ENCODE measurements at places on chromosomes 3 and 15.

- DNase-seq: peak; percentile 45
These were observed 62.9 kb upstream of the XCR1 start for GRCh38 chr3:46090161-46090591.

GRCh38 chr3:188199386-188199785 is 45.4 kb downstream of the LPP start:
- DNase-seq: no peak

- DNase-seq: no peak
These were observed 48.5 kb downstream of the FMN1 start for GRCh38 chr15:33146051-33146450.

DNA sequence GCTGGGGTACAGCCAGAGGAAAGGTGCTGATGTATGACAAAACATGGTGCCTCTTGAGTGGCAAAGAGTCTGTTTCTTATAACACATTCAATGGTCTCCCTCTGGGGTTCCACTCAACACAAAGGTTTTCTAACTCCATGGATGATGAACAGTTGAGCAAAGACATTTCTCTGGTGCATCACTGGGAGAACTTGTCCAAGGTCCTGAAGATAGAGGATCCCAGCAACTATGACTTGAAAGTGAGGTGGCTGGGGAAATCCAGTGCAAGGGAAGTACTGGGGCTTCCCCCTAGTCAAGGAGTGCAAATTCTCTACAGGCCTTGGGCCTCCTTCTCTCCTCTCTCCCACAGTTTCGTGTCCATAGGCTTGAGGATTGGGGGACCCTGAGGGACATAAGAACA is 431.1 kb downstream of the WDR72 start:
- DNase-seq: no peak

DNA sequence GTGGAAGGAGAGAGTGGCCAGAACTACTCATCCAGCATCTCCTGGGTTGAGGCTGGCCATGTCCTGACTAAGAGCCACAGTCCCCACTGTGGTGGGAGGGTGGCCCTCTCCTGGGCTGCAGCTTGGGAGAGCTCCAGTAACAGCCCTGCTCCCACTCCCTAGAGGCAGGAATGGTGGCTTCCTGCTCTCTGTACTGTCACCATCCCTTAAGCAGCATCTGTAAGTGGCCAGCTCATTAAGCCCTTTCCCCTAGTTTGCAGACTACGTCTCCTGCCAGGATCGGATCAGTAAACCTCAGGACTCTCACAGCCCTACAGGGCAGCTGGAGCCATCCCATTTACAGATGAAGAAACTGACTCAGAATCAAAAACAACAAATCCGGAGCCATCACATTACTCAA is 30.5 kb downstream of the DNAJB8 start:
- DNase-seq: no peak

DNA sequence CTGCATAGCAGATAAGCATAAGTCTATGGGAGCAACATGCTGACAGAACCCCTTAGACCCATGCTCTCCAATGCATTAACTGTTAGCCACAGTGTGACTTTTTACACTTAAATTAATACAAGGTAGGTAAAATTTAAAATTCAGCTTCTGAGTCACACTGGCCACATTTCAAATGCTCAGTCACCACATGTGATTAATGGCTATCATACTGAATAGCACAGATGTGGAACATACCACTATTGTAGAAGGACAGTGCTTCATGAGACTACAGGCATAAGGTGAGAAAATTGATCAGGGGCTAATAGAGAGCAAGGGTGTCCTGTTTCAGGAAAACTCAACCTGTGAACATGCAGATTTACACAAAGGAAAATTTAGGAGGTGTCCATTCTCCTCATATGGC is 357.0 kb upstream of the SEMA6D start:
- no peak for DNase-seq

DNA sequence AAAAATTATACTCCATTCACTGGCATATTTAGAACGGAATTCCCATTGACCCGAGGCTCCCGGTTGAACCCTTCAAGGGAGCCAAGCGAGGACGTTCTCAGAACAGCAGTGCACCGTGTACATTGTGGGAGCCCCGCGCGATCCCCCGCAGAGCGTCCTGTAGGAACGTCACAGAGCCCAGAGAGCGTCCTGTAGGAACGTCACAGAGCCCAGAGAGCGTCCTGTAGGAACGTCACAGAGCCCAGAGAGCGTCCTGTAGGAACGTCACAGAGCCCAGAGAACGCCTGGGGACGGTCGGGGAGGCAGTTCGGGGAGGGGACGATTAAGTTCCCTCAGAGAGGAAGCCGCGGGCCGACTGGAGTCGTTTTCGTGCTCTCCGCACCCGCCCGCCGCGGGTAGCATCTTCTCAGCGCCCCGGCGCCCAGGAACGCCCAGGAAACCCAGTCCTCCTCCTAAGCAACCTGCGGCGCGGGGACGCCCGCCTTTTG is 506 bp upstream of the ATP1B3 start:
- DNase-seq: peak; percentile 84

- peak; percentile 45 for DNase-seq
These were observed 65.8 kb downstream of the DTWD1 start for GRCh38 chr15:49686599-49686998.

DNA sequence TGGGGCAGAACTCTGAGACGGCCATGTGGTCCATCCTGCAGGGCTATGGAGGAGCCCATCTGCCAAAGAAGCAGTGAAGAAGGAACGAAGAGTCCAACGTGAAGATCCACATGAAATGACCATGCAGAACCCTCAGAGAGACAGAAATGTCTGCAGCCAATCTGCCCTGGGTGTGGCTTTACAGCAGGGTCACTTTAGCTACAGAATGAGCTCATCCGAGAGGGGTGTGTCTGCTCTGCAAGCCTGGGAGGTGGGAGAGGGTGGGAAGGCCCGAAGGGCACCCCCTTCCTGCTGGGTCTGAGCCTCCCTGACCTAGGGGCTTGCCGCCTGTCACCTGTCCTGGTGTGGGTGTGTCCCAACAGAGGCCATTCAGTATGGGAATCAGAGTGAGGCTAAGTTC is 176.3 kb downstream of the ATP10A start:
- DNase-seq: no peak

DNA sequence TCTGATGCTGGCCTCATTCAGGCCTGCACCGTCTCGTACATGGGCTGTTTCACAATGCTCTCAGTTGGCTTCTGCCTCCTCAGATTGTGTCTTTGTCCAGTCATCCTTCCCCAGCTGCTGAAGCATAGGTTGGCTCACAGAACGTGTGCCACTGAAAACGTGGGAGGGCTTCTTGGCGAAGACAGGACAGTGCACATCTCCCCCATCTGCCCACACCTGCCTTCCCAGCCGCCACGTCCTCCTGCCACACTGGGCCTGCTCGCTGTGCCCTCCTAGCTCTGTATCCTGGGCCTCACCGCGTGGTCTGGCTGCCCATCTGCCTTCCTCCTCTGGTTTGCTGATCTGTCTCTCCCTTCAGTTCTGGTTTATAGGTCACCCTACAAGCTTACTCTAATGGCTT is 230.0 kb upstream of the TOPAZ1 start:
- DNase-seq: no peak

DNA sequence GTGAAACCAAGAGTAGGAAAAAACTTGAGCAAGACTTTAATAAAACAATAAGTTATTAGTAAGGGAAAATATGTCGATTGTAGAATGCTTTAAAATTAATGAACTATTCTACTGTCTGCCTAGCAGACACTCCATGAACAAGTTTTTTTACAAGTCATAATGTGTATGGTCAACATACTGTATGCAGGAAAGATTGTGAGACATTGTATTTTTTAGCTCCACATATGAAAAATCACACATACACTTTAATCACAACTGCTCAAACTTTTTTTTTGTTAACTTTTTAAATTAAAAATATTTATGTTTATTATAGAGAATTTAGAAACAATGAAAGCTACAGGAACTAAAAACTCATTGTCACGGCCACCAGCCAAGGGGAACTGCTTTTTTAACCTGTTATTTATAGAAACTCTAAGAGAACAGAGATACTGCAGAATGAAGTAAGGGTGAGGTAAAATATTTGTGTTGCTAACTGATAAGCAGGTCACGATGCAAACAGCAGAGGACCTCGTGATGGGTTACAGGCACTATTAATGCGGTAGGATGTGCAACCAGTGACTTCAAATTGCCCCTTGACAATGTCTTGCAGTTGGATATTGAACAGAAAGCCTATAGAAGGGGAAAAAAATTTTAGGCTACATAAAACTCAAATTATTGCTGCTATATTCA is 53.0 kb downstream of the THSD4 start:
- DNase-seq: no peak

GRCh38 chr3:147267434-147267833 is 138.9 kb downstream of the ZIC4 start:
- DNase-seq: no peak

DNA sequence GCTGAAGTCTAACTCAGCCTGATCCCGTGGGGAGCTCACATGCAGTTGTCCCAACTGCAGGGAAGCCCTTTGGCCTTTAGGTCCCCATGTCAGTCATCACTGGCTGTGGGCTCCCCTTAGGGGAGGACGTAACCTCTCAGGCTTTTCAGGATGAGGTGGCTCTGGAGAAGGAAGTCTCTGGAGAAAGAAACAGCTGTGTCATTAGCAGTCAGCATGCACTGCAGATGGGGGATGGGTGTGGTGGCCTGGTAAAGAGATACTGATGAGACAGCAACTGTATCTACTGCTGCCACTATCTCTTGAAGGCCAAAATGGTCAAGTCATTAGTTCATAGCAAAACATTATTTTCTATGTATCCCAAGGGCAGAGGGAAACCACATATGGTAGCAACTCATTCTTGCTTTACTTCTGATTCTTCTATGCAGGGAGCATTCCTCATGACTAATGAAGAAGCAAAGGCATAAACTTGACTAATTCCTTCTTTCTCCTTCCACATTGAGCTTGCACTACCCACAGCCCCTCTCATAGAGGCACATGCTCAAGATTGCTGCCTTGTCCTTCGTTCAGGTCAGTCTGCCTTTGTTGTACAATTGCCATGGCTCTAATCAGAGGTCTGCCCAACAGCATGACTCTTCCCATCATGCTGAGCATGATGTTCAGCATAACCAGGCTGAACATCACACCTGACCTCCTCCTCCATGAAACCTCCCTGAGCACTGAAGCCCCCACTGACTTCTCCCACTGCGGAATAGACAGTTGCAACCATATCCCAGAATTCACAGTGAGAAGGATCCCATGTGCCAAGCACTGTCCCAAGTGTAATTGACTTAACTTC is 47.8 kb upstream of the TMEM158 start:
- peak; percentile 39 for DNase-seq

DNA sequence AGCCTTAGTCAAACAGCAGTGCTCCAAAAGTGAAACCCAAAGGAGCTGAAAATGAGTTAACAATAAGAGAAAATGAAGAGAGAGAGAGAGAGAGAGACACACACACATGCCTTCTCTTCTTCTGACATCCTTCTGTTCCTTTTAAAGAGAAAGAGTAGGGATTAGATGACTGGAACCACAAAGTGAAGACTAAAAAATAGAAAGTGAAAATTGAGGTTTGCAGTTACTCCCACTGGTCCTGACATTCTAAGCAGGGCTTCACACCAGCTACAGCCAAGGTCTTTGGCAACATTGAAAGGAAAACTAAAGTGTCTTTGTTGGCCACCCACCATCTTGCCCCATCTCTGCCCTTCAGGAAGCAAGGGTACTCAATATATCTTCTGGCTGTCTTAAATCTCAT is 59.2 kb downstream of the USP50 start:
- no peak for DNase-seq

- peak; percentile 89 for DNase-seq
These were observed 453.0 kb upstream of the CFAP20DC start for GRCh38 chr3:59502806-59503205.

GRCh38 chr3:146739203-146739671 is 134.1 kb upstream of the PLSCR5 start:
- no peak for DNase-seq

GRCh38 chr3:39191111-39191510 is 1.3 kb downstream of the XIRP1 start:
- no peak for DNase-seq

DNA sequence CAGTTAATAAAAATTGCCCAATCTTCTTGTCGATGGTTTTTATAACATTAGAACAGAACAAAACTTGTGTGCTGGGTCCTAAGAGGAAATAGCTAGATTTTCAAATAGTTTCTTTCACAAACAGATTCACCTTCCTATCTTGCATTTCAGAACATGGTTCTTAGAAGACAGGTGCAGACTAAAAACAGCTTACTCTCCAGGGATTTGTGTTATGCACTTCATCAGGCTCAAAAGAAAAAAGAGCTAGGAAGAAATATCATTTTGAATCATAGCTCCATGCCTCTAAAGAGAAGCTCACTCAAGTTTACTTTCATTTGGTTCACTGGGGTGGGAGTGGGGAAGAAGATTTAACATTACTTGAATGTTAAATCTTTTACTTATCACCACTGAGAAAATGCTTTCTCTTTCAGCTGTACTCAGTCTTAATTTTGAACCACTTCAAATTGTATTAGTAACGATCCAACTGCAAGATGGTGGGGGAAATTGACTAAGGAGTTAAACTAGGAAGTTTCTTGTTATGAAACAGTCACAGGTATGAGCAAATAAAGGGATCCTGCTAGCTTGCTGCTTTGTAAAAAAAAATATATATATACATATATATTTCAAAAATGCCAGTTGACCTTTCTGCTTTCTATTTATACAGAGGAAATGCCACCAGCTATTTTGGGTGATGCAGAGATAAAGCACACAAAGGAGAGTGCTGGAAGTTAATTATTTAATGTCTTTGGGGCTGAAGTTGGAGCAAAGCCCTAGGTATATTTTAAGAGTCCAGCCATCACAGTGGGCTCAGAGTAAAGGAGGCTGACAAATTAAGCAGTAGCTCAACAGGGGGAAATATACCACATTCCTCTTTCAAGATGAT is 28.3 kb upstream of the NUDT16 start:
- DNase-seq: no peak

GRCh38 chr3:62622553-62623174 is 249.3 kb upstream of the FEZF2 start:
- peak; percentile 64 for DNase-seq

DNA sequence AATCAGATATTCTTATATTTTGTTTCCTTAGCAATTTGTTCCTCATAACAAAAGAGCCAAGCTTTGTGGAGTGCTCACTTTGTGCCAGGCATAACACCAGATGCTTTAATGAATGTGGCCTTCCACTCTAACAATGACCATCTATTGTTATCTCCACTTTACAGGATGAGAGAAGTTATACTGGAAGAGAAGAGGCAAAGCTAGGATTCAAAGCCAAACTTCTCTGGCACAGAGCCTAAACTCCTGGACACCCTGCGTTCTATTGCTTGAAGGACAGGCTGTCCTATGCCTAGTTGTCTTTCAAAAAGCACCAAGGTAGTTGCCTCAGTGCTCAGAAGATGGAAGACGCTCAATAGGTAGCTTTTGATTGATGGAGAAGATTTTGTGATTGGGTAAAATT is 123.2 kb upstream of the FEZF2 start:
- DNase-seq: no peak

DNA sequence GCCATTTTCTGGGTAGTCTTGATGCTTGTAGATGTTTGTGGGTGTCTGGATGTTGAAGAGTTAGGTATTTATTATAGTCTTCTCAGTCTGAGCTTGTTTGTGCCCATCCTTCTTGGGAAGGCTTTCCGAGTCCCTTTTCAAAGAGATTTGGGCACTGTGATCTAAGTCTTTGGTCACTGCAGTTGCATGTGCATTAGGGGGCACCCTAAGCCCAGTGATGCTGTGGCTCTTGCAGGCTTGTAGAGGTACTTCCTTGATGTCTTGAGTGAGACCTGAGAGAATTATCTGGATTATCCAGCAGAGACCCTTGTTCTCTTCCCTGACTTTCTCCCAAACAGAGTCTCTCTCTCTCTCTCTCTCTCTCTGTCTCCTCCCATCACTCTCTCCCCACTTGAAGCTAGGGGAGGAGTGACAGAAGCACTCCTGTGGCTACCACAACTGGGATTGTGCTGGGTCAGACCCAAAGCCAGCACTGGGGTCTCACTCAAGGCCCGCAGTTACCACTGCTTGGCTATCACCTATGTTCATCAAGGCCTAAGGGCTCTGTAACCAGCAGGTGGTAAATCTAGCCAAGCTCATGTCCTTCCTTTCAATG is 68.5 kb downstream of the TMCO5A start:
- DNase-seq: peak; percentile 81

Measured in mesenchymal stem cell (in vitro differentiated cells and primary cell).